Smooth muscle cell of the pulmonary artery (primary cell): ENCODE measurements at places on chromosomes 11 and 22. TPM values are rescaled to one million over a fixed set of nuclear protein-coding genes. Genes with fewer than 3 reads are reported as not detected.

Gene APLNR
- 0.03 and 0.39 TPM in 2 replicates for total RNA-seq

Gene P2RX6
- total RNA-seq, result 10.2 and 20.8 TPM in 2 replicates

Gene NCAM1
- 1.6 and 3.8 TPM in 2 replicates for total RNA-seq

Gene INS
- total RNA-seq, result not detected in 2 replicates

Gene PDE3B
- 1.4 and 2.8 TPM in 2 replicates for total RNA-seq

Gene LRRC75B
- 4.1 and 5.2 TPM in 2 replicates for total RNA-seq

Gene TEX54
- total RNA-seq, result not detected in 2 replicates

Gene OR8A1
- not detected in 2 replicates for total RNA-seq

Gene DDT
- total RNA-seq, result 115 and 165 TPM in 2 replicates

Gene MYRF
- total RNA-seq, result 0.92 and 1.0 TPM in 2 replicates

Gene ARHGAP1
- 81.7 and 86.8 TPM in 2 replicates for total RNA-seq

Gene COMMD9
- total RNA-seq, result 29.5 and 32.8 TPM in 2 replicates

Gene ALX4
- total RNA-seq, result 0.13 TPM in 1 of 2 replicates, not detected in the other

Gene ELF5
- total RNA-seq, result not detected in 2 replicates

Gene DERL3
- total RNA-seq, result 0.85 and 0.89 TPM in 2 replicates

Gene HSPB2
- total RNA-seq, result 0.79 and 1.4 TPM in 2 replicates

Gene CALCA
- total RNA-seq, result not detected in 2 replicates

Gene ELMOD1
- 0.43 and 1.1 TPM in 2 replicates for total RNA-seq

Gene CECR2
- 0.03 TPM in 1 of 2 replicates, not detected in the other for total RNA-seq

Gene FAM111B
- 2.0 and 4.2 TPM in 2 replicates for total RNA-seq

Gene NPTXR
- total RNA-seq, result 4.7 and 7.8 TPM in 2 replicates
